ENCODE measurements at places on chromosomes 2 and 18.

DNA sequence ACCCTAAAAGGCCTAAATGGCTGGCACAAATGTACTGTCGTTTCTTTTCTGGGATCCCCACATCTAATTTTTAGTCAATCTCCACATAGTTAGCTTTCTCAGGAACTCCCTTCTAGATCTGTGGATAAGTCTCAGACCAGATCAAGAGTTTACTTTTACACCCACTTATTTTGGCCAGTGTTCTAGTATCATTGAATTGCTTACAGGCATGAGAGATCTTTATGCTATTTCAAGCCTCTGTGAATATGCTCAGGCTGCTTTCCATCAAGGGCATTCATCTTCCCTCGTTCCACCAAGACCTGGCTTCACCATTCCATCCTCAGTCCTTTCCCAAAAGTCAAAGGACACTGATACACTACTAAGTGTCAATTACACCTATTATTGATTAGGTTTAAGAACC is 27.8 kb upstream of the SCN1A start:
- DNase-seq = no peak

DNA sequence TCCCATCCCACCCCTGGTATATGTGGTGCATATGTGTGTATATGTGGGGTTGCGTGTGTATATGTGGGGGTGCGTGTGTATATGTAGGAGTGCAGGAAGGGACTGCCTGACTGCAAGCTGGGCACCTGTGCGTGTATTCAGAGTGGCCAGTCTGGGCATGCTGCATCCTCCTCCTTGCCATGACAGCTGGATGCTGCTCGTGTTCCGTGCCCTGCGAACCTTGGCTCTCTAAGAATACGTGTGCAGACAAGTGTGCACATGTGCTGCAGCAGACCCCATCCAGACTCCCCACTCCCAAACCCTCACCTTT is 222.1 kb downstream of the CELF4 start:
- no peak for DNase-seq

DNA sequence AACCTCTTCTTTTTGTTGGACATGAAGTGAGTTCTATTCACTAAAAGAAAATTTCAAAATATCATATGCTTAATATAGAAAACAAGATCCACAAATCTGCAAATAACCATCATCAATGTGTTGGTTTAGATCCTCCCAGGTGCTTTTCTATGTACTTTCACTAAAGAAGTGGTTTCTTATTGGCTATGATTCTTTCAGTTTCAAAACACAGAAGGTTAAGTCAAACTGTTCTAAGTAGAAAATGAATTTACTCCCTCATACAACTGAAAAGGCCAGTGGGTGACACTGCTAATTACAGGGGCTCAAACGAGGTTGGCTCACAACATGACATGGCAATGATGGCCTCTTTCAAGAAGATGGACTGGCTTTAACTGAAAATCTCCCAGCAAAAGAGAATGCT is 111.7 kb downstream of the GALR1 start:
- DNase-seq = no peak

DNA sequence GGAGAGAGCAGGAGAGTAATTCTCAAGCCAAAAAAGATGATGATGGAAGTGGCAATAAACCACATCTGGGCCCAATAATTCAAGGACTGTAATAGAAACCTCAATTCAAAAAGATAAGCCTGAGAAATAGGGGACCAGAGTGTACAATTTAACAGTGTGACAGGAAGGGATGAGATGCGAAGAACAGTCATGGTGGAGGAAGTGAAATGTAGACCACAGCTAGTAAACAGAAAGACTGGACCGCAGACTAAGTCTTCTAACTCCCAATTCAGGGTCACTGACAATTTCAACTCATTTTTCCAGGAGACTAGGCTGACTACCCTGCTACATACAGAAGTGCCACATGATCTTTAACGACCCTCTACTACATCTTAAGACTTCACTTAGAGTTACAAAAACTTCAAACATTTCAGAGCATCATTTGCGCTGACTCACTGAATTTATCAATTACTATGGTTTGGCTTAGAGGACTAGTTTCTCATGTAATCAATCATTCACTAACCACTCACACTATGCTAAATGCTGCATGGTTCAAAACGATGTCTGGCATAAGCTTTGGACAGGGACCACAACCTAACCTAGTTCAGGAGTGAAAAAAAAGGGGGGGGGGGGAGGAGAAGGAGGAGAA is 9.0 kb downstream of the CUL3 start:
- DNase-seq = no peak

- DNase-seq = no peak
These were observed 67.4 kb upstream of the PNPT1 start for GRCh38 chr2:55761024-55761423.

DNA sequence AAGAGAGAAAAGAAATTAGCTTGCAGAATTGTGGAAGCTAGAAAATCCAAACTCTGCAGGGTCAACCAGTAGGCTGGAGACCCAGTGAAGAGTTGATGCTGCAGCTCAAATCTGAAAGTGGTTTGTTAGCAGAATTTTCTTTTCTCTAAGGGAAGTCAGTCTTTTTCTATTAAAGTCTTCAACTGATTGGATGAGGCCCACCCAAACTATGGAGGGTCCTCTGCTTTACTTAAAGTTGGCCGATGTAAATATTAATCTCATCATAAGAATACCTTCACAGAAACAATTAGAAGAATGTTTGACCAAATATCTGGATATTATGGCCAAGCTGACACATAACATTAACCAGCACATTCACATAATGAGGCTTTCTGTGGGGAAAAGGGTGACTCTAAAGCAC is 73.7 kb downstream of the FTCDNL1 start:
- DNase-seq = no peak

DNA sequence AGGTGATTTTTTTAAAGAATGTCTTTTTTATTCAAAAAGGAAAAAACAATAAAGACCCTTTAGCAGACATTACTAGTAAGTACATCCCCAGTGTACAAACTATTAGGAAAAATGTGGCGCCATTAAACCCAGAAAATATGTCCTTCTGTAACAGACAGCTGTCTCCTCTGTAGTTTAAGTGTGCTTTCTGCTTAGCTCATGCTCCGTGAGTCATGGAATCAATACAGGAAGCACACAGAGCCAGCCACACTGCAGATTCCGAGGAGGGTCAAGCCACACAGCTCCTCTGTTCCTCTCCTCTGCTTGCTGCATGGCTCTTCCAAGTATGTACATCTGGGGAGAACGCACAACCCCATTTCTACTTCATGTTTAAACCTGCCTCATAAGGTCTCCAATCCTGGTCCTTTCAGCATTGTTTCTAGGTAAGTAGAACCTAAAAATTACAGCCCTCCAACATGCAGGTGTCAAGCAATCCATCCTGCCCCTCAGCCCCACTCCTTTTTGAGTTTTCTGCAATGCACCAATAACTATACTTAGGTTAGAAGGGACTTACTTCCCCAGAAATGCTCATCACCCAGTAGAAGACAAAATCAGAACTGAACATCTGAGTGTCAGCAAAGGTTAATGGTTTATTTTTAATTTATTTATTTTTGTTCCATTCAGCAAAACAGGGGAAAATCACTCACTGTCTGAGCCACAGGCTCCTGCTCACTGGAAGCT is 37.5 kb downstream of the ACVR1 start:
- peak; percentile 38 for DNase-seq

DNA sequence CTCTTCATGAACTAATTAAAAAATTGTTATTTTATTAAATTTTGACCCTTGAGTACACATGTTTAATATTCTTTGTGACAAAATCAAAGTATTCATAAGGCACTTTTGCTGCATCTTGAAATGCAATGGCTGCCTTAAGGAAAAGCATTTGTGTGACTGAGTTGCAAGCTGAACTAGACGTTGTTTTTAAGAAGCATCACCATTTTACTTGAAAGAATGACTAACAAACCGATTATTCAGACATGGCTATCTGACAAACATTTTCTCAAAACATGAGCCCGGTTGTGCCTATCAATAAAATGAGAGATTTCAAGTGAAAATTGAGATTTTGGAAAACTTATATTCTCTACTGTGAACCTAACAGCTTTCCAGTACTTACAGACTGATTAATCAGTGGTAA is 2.8 kb downstream of the GCFC2 start:
- DNase-seq = no peak

GRCh38 chr2:152115952-152116351 is 17.1 kb upstream of the CACNB4 start:
- no peak for DNase-seq

- no peak for DNase-seq
These were observed 85.2 kb downstream of the MDH1 start for GRCh38 chr2:63673865-63674533.

DNA sequence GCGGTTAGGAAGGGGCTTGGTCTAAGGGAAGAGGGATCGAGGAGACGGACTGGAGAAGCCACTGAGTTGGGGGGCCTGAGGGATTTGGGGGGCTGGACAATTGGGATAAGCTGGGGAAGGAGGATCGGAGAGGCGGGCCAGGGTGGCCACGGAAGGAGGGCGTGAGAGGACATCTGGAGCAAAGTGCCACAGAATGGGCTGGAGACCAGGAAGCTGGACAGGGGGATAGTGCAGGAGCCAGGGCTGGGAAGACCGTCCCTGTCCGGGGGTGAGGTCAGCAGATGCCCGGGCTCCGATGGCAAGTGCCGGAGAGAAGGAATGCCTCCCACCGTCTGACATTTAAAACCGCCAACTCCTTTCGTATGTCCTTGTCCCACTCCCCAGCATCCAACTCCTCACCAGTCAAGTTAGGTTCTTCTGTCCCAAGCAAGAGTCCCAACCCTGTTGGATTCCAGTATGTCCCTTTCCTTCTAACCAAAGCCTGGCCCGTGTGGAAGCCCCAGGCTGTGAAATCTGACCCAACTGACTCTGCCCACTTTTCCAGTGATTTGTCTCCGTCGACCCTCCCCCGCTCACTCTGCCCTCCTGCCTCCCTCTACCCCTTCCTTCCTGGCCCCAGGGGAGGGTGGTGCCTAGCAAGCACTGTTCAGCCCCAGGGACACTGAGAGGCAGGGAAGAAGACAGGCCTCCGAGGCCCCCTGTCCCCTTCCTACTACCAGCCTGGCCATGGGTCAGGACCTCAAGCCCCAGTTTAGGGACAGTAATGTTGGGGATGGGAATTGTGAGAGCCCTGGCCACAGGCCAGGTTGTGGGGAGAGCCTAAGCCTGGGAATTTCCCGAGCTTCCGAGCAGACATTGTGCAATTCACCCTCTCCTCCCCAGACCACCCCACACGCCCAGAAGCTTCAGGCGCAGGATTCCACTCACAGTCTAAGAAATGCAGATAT is 31.5 kb upstream of the TMBIM1 start:
- peak; percentile 24 for DNase-seq

GRCh38 chr2:119207447-119207846 is 16.2 kb upstream of the STEAP3 start:
- no peak for DNase-seq

- DNase-seq = no peak
These were observed 5.4 kb downstream of the SS18 start for GRCh38 chr18:26085056-26085455.

DNA sequence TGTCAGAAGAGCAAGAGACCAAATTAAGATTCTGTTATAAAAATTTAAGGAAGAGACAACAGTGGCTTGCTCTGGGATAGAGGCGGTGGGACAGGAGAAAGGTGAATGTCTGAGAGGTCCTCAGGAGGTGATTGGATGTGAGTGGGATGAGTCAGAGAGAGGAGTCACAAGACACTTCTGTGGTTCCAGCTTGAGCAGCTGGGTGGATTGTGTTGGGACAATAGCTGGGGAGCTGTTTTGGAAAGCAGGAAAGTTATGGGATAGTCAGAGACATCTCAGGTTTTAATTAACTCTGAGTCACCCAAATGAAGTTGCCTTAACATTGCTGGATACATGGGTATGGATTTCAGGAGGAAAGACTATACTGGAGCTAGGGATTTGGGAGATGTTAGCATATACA is 218.0 kb upstream of the TRIB2 start:
- DNase-seq = no peak

DNA sequence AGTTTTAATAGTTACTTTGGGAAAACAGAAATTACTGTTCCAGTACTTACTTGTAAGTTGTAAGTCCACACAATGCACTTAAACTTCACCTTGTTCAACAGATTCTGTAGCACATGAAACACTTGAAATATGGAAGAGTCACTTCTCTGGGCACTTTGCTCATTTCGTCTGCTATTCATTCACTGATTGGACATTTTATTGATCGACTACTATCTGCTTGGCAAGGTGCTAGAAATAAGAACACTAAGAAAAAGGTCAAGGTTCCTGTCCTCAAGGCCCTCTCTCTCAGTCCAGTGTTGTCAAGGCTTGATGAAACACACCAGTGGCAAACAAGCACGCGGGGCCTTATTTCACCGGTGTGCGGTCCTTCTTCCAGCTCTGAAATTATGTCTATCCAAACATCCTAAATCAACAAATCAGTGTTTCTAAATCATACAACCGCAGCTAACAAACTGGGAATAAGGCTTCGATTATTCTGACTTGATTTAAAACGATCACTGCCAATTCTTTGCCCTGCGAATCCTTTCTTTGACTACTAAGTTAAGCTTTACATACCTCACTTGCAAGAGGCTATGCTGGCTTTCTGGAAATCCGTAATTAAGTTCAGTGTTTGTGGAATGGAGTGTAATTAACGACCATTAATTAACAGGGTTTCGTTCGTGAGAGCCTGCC is 780 bp upstream of the ITGAV start:
- no peak for DNase-seq

DNA sequence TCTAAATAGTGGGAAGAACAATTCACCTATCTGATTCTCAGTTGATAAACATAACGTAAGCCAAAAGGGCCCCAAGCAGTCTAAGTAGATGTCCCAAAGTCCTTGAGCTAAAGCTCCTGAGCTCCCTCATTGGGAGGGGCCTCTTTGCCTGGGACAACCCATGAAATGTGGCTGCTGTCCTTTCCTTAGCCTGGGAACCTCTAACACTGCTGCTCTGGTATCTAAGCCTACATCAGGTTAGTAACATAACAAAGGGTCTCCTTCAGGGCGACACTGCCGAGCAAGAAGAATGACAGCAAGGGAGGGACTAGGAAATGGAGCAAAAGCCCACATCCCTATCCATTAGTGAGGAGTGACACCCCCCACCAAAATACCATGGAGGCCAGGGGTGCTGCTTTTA is 98.3 kb downstream of the MAPRE2 start:
- no peak for DNase-seq

DNA sequence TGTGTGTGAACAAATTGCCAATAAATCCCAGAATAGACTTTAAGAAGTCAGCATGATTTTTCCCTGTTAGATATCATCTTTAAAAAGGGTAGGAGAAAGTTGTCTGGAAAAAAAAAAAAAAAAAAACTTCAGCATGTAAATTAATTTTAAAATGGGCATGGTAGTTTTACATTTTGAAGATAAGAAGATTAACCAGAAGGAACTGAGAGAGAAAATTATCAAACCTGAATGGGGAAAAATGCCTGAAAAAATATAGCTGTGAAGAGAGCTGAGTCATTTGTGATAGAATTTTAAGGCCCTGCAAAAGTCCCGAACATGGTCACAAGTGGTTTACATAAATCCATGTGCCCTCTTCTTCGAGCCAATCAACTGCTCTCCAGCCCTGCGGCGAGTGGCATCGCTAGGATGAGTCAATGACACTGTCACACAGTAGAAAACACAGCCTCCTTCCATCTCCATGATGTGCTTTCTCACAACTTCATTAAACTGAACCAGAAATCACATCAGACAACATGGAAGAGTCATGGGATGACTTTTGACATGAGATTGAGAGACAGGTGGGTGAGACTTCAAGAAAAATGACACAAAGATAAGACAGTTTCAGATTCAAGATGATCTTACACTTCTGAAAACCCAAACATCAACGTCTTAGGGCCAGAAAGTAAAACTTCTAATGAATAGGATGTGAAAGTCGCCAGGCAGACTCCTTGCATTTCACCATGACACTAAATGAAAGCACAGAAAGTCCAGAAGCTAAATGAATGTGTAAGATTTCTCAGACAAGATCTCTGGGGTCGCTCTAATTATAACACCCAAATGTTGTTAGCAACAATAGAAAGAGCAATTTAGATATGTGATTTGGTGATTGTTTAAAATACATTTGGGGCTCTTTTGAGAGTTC is 273.0 kb upstream of the ID2 start:
- DNase-seq = no peak
